ENCODE measurements at places on chromosomes 7 and 10.

DNA sequence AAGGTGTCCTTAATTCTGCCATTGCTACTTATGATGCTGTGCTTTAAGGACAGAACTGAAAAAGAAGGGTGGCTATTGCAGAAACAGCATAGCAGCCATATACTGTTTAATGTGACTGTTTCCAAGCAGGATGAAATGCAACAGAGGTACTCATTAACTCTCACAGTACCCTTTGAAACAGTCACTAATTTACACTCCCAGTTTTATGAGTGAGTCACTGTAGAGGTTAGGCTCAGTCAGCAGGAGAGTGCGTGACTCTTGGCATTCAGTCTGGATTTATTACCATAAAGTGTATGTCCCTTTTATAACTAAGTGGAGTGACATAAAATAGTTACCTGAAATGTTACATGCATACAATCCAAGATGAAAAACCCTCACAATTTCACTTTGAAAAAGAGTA is 27.7 kb downstream of the ALDH18A1 start:
- no peak for DNase-seq

GRCh38 chr7:26593393-26593792 is 271.0 kb downstream of the SKAP2 start:
- no peak for DNase-seq

DNA sequence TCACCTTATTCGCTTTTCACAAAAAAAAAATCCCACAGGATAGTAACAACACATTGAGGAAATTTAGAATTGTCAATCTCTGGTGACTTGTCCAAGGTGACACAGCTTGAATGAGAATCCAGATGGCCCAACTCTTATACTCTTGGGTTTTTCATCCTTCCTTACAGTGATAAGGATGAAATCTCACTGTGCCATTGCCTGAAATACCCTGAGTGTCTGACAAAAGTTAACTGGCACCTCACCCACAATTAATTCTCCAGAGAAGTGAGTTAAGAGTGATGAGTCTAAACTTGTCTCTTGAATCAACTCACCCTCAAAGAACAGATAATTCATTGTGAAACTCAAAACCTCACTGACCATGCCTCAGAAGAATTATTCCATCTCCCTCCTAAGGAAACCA is 18.9 kb downstream of the CHRM2 start:
- DNase-seq: no peak

DNA sequence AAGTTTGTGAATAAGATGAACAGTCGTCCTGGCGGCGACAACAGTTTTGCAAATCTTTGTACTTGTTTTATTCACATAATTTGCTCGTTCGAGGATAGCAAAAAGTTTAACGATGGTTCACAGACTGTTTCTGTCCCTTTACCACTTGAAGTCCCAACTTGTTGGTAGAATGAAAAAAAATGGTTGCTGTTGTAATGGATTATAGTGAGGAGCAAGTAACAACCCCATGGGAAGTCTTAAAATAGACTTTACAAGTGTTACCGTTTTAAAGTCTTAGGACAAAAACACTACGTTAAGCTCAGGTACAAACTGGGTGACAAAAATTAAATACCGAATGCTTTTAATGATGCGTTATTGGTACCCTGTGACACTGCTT is 589 bp downstream of the LSM8 start:
- no peak for DNase-seq

DNA sequence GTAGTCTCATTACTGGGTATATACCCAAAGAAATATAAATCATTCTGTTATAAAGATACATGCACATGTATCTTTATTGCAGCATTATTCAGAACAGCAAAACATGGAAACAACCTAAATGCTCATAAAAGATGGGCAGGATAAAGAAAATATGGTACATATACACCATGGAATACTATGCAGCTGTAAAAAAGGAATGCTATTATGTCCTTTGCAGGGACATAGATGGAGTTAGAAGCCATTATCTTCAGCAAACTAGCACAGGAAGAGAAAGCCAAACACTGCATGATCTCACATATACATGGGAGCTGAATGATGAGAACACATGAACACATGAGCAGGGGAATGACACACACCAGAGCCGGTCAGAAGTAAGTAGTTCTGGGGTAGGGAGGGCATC is 297.4 kb upstream of the GLI3 start:
- DNase-seq: no peak

GRCh38 chr10:74008212-74008731 is 10.4 kb downstream of the VCL start:
- DNase-seq: no peak

- DNase-seq: no peak
These were observed 424.8 kb downstream of the KIF20B start for GRCh38 chr10:90126256-90126595.
